ENCODE measurements at places on chromosomes 1 and 21.

DNA sequence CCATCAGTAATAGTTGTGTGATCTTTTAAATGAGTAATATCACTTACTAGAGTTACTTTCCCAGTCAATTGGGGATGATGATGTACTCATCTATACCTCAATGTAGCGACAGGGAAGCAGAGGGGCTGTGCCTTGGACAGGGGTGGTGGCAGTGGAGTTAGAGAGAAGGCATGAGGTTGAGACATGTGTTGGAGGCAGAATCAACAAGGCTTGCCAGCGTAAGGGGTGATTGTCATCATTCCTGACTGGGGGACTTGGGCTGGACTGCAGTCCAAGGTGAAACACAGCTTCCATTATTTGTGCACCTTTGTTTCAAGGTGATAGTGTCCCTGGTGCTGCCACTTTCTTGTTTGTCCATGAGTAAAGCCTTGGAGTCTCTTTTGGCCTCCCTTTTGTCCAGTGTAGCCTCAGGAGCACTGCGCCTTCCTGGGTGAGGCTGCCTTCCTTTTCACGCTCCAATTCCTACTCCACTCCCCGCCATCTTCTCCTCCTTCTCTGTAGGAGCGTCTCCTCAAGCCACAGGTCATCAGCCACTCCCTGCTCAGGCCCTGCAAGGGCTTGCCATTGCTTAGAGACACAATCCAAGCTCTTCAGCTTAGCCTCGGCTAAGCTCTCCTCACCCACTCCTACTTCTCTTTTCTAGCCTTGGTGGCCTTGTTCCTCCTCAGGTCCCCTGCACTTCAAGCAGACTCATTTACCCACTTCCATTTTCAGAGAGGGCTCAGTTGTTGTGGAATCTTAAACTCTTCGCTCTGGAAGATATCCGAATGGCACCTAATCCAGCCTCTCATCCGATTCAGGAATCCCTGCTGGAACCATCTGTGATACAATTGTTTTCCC, 77.6 kb upstream of the CD34 start:
- no peak for DNase-seq

GRCh38 chr1:225470211-225471108, 42.6 kb upstream of the LBR start:
- no peak for DNase-seq

DNA sequence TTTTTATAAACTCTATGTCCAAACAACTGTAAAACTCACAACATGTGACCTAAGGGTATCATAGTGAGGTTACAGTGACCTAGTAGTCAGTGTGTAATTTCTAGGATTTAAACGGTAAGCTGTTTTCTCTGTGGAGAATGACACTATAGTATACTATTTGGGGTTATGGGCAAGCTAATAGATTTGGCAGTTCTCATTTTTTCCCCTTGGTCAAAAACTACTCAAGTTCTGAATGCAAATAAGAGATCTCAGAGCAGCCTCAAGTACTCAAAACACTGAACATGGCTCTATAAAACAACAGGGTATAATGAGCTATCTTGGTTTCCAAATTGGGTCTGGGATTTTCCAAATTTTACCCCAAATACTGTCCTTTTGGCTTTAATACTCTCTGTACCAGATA, 88.5 kb upstream of the HMCN1 start:
- DNase-seq, result no peak

- DNase-seq, result no peak
These were observed 235.1 kb downstream of the RRAGC start for GRCh38 chr1:38624336-38625039.

DNA sequence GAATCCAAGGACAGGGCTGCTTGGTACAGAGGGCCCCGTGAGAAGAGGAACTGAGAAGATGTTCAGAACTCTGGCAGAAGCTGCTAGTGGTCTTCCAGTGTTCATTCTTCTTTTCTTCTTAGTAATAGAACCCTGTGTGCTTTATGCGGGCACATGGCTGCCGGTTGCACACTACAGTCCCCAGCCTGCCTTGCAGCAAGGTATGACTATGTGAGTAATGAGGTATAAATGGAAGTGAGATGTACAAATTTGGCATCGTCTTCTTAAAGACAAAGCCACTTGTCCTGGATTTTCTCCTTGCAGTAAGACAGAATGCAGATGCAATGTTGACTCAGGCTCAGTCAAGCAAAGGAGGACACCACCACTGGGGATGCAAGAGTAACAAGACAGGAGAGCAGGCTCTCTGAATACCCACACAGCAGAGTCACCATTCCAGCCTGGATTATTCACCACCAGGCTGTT, 15.0 kb upstream of the ATP1B1 start:
- DNase-seq, result no peak

Data from RWPE1 (cell line).